T1000 (cell line): ENCODE measurements at places on chromosomes 6 and 20.

- DNase-seq: no peak
Observed at GRCh38 chr20:42492290-42492689, 697.4 kb downstream of the PTPRT start.

DNA sequence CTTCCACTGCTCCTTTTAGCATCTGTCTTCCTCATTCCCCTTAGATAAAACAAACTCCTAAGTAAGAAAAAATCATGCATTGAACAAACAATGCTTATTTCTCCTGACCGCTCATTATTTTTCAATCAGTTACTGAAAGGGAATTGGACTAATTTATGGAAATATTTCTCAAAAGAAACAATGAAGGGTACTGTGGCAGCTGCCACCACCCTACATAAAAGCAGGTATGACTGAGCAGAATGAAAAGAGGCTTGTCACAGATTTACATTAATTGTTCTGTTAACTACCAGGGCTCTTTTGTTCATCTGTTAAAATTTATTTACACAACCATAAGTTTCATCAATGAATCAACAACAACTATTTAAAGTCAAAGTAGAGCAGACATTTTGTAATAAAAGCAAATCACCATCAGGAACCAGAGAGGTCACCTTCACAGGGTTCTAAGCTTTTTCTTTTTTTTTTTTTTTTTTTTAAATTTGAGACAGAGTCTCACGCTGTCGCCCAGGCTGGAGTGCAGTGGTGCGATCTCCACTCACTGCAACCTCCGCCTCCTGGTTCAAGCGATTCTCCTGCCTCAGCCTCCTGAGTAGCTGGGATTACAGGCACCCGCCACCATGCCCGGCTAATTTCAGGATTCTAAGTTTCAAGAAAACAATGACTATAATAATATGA is 204.0 kb downstream of the PTPRK start:
- no peak for DNase-seq

DNA sequence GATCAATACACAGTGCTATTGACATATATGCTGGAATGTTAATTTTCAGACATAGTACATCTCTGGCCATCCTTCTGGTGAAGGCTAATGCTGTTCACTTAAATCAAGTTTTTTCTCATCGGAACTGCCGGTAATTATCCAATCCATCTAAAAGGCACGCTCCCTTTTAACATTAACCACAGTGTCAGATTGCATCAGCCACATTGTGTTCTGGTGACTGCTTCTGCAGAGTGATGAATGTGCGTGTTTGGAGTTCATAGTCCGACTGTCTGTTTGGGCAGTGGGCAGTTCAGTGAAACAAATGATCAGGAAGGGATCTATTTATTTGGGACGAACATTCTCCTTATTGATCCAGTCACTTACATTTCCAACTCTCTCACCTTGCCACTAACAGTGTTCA is 49.5 kb downstream of the SOBP start:
- no peak for DNase-seq

- DNase-seq: no peak
Observed at GRCh38 chr6:113857556-113858479, 673 bp downstream of the MARCKS start.

GRCh38 chr20:22568872-22569344 is 15.5 kb downstream of the FOXA2 start:
- DNase-seq: no peak

GRCh38 chr20:50085481-50086365 is 27.2 kb downstream of the UBE2V1 start:
- DNase-seq: peak; percentile 60

DNA sequence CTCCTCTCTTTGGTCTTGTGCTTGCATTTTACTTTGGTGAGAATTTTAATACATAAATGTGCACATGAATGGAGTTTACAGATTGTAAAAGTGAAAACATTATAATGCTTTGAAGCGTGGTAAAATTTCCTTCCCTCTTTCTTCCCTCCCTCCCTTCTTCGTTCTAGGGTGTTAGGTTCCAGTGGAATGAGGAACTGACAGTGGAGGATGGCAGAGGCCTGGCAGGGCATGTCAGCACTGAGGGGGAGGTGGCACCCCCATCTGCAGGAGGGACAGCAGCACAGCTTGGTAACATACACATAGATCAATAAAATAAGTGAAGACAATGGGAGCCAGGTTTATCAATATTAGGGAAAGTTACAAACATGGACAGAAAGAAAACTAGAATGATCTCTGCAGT is 47.5 kb downstream of the RNASET2 start:
- DNase-seq: no peak

DNA sequence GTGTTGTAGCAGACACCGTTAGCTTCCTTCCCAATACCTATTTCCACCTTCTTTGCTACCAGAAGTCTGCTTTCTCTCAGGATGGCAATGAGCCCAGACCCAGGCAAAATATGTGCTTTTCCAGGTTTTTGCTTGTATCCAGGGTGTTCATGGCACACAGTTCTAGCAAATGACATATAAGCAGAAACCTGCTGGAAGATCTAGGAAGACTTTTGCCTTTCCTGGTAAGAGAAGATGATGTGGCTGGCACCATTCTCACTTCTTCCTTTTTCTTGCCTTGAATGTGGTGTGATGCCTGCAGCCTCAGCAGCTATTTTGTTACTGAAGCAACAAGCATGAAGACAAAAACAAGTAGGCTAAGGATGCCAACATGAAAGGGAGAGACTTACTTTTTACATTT is 19.2 kb upstream of the TBC1D22B start:
- DNase-seq: no peak

- no peak for DNase-seq
Observed at GRCh38 chr6:3739311-3739897, 12.1 kb downstream of the PXDC1 start.

DNA sequence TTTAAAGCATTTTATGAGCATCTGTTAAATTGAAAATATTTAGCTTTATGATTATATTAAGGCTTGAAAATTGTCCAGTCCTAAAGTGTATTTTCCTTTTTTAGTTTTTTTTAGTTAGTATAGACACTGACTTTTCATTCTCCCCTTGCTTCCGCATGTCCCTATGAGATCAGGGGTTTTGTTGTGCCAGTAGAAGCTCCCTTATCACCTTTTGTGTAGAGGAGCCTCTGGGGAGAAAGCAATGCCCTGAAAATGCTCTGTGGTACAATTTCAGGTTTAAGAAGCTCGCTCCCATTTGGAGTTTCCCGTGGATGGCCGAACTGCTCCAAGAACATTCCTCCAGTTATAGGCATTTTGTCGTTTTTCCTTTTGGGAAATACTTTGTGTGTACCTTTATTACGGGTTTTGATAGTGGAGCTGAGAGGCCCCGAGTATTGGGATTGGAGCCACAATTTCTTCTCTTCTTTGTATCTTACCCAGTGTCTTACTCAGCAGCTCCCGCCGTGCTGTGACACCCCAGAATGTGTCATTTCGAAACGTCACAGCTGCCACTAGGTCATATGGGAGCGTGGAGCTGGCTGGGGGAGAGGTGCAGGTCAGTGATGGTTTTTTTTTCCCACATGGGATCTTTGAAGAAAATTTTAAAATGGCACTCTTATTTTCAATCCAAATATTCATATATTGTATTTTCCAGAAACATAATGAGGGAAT is 49.9 kb downstream of the RPRD1B start:
- DNase-seq: no peak

GRCh38 chr6:149887343-149887742 is 10.6 kb downstream of the RAET1E start:
- no peak for DNase-seq

DNA sequence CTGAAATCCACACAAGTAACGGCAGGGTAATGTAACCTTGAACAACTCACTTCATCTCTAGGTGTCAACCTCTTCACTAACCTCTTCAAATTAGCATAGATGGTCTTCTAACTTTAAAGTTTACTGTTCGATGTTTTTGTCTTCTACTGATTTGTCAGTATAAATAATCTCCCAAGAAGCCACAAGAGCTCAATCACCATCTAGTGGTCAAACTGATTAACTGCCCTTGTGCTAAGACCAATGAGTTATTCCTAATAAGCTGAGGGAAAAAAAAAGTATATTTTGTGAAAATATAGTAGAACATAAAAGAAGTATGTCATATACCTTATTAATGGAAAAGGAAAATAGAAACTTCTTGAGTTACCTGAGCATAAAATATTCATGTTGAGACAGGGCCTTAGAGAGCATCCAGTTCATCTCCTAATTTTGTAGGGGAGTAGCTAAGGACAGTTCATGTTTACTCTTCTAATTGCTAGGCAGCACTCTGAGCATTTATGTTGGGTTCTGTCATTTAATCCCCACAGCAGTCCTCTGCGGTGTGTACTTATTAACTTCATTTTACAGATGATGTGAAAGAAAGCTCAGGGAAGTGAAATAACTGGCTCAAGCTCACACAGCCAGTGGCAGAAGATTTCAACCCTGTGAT is 317.1 kb downstream of the ESR1 start:
- no peak for DNase-seq

DNA sequence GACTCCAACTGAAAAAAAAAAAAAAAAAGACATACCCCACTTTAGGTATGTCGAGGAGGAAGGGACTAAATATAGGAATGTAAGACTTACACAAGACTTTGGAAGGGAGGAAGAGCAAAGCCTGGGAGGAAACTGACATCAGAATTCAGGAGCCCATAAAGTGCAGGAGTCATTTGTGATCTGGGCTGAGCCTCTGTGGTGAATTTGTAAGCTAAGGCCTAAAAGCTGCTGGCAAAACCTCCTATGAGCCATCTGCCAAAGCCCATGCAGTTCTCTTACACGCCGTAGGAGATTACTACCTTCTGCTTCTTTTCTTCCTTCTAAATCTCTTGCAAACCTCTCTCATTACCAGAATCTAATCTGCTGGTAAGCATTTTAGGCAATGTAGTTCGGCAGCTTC is 52.0 kb upstream of the THEMIS start:
- DNase-seq: no peak

- DNase-seq: peak; percentile 82
Observed at GRCh38 chr6:31399589-31400466, 3.6 kb upstream of the MICA start.

DNA sequence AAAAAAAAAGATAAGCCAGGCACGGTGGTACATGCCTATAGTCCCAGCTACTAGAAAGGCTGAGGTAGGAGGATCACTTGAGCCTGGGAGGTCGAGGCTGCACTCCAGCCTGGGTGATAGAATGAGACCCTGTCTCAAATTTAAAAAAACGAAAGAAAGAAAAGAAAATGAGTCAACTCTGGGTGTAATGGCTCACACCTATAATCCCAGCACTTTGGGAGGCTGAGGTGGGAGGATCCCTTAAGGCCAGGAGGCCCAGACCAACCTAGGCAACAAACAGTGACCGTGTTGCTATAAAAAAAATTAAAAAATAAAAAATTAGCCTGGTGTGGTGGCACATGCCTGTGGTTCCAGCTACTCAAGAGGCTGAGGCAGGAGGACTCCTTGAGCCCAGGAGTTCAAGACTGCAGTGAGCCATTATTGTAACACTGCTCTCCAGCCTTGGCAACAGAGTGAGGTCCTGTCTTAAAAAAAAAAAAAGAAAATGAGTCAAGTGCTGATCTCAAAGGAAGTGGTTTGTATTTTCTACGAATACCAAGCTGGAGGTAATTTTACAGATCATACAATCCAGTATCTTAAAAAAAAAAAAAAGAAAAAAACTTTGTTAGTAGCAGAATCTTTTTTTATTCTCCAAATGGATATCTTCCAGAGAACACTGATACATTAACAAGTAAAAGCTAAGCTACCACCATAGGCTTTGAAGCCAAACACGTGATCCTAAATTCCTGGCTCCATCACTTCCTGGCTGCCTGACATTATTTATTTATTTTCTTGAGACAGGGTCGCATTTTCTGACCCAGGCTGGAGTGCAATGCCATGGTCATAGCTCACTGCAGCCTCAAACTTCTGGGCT is 5.7 kb downstream of the COMMD7 start:
- no peak for DNase-seq

DNA sequence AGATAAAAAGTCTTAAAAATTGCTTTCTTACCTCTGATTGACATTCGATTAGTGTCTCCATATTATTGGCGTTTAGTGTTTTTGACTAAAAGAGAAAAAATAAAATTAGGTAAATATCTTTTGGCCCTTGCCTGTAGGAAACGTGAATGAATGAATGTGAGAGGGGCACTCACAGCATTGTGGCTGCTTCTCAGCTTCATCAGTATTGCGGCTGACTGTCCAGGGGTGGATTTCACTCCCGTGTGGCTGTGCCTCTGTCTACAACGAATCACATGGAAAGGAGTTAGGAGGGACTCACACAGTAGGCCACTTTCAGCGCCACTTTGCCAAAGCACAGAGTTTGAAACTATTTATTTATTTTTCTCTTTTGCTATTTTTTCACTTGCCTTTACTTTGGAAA is 844 bp downstream of the TAGAP start:
- no peak for DNase-seq
